Activated T-helper 2 cell treated with anti-CD3 and anti-CD28 coated beads, Interferon-gamma antibody, Interleukin-2, Interleukin-4, amounts not matched to agents 10 μg/mL and 5 μg/mL and 100 μg/mL, durations not matched to agents 14 hours and 24 hours and 36 hours (primary cell): ENCODE measurements at places on chromosomes 5 and 9. TPM values are rescaled to one million over a fixed set of nuclear protein-coding genes. Genes with fewer than 3 reads are reported as not detected.
A peak's percentile ranks its signal among the peaks of the same experiment; 100 is the strongest.

The CCDC183 gene
- 0.11 TPM in 1 of 2 replicates, not detected in the other for total RNA-seq

GRCh38 chr5:164431634-164432304 lies 926.4 kb downstream of the MAT2B start:
- H3K36me3 ChIP-seq: no peaks in the 10 kb centered on the region
- no peaks in the 10 kb centered on the region for H3K4me1 ChIP-seq
- no peak overlapping the region for H3K4me3 ChIP-seq
- no peak overlapping the region for H3K27ac ChIP-seq
- DNase-seq: no peak
- no peaks in the 10 kb centered on the region for H3K27me3 ChIP-seq

The GRXCR2 gene
- not detected in 2 replicates for total RNA-seq

The LMAN2 gene
- total RNA-seq: 130 and 137 TPM in 2 replicates

GRCh38 chr9:131405428-131405827 lies 11.5 kb downstream of the PRRC2B start:
- DNase-seq: no peak
- peaks cover 84% of the 10 kb centered on the region for H3K4me1 ChIP-seq
- H3K36me3 ChIP-seq: peaks cover 37% of the 10 kb centered on the region
- H3K27ac ChIP-seq: peak overlapping the region; percentile 77
- H3K27me3 ChIP-seq: no peaks in the 10 kb centered on the region
- peak overlapping the region; percentile 59 for H3K4me3 ChIP-seq

DNA sequence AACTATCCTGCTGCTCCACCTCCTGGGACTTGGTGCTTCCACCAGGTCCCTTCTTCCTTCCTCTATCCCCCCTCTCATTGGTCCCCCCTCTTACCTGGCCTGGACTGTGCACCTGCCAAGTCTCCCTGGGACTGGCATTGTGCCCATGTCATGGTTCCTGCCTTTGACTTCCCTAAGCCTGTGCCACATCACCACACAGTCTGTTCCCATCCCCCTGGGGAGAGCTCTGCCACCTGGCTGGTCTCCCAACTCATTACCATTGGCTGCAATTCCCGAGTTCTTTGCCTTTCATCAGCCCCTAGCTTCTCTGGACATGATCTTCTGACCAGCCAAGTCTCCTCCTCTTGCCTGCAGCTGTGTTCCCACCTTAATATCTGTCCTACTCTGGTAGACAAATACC lies 180.3 kb downstream of the SREK1 start:
- no peak overlapping the region for H3K27ac ChIP-seq
- no peaks in the 10 kb centered on the region for H3K27me3 ChIP-seq
- no peaks in the 10 kb centered on the region for H3K36me3 ChIP-seq
- H3K4me3 ChIP-seq: no peak overlapping the region

DNA sequence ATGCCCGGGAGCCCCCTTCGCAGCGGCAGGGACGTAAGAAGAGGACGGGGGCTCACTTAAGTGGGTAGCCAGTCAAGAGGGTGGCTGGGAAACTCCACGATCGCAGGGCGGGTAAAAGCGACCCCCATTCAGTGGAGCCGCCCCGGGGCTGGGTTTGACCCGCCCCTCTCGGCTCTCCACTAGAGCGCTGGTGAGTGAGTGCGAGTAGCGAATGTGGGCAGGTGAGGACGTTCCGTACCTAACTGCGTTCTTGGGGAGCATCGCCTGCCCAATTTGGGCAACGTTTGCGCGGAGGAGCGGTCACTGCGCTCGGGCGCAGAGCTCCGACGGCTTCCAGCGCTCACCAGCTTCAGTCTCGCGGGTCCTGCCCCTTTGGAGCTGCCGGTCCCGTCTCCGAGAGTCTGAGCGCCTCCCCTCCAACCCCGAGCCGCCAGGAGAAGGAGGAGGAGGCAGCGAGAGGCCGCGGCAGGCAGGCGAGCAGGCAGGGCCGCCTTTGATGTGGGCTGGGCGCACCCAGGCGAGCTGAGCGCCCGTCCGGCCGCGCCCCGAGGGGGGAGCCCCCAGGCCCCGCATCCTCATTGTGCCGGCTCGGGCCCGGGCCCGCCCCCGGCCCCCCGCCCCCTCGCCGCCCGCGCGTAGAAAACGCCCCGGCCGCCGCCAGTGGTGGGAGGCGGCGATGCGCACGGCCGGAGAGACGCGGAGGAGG lies at the start of gene FGF18:
Gene FGF18, plus strand, starts transcription at position 666 of the 706 bp plus-strand sequence. CDS start 553 bp downstream, outside the sequence.
- peak; percentile 53 for DNase-seq
- H3K4me3 ChIP-seq: peak within 1 kb of the TSS; percentile 71
- peaks cover 5% of the 10 kb centered on the region for H3K4me1 ChIP-seq
- H3K27me3 ChIP-seq: peaks cover 27% of the 10 kb centered on the region
- H3K36me3 ChIP-seq: peaks cover 5% of the 10 kb centered on the region
- no peak within 1 kb of the TSS for H3K27ac ChIP-seq

GRCh38 chr5:3896098-3896497 lies 300.5 kb downstream of the IRX1 start:
- H3K4me3 ChIP-seq: no peak overlapping the region
- H3K36me3 ChIP-seq: no peaks in the 10 kb centered on the region
- no peaks in the 10 kb centered on the region for H3K4me1 ChIP-seq
- H3K27me3 ChIP-seq: no peaks in the 10 kb centered on the region
- H3K27ac ChIP-seq: no peak overlapping the region

DNA sequence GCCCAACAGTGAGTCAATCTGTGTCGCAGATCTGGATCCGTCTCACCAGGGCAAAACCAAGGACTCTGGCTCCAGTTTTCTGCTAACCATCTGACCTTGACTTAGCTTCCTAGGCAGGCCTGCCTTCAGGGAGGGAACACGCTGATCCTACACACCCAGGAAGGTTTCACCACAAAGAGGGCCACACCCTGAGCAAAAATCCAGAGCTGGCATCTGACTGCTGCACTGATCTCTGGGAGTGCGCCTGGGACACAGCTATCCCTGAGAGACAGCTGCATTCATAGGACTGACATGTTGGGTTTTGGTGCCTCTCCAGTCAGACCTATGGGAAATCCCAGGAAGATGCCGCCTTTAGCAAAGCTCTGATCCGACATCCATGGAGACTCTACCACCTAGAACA lies 47.5 kb downstream of the CDK5RAP2 start:
- H3K4me3 ChIP-seq: no peak overlapping the region
- H3K4me1 ChIP-seq: peaks cover 14% of the 10 kb centered on the region
- no peak for DNase-seq
- peaks cover 81% of the 10 kb centered on the region for H3K36me3 ChIP-seq
- H3K27me3 ChIP-seq: no peaks in the 10 kb centered on the region

The PCA3 gene
- total RNA-seq: not detected in 2 replicates

- no peak for DNase-seq
- H3K27me3 ChIP-seq: no peaks in the 10 kb centered on the region
- H3K36me3 ChIP-seq: peaks cover 26% of the 10 kb centered on the region
- H3K27ac ChIP-seq: no peak overlapping the region
- no peak overlapping the region for H3K4me3 ChIP-seq
- peaks cover 6% of the 10 kb centered on the region for H3K4me1 ChIP-seq
Observed at GRCh38 chr9:5418481-5418880, 19.2 kb downstream of the PLGRKT start.

GRCh38 chr5:139767960-139768359 lies 27.6 kb upstream of the PSD2 start:
- peaks cover 8% of the 10 kb centered on the region for H3K4me1 ChIP-seq
- peaks cover 21% of the 10 kb centered on the region for H3K27me3 ChIP-seq
- H3K4me3 ChIP-seq: no peak overlapping the region
- DNase-seq: no peak

DNA sequence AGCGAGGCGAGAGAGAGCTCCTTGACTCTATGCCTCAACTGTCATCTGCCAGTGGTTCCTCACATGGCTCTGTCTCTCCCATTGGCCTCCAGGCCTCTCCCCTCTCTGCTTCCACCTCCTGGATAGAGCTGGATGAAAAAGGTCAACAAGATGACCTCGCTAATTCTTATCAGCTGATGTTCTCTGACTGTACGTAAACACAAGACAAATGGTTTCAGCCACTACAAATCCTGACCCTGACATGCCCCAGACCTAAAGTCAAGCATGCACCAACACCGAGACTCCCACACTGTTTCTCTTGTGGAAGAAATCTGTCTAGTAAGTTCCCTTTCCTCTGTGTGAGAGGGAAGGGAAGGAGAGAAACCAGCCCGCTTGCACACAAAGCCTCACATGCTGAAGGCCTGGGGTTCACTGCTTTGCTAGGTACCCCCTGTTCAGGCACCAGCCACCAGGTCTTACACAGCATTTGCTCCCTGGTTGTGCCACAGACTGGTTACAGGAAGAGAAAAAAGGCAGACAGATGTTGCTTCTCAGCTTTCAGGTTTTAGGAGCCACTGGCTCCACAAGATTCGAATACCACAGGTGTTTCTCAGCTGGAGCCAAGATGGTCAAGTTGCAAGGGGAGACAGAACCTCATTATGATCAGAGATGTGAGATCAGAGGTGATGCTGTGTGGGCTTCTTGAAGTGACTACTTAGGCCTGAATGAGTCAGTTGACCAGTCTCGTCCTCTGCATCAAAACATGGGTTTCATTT lies 592.5 kb downstream of the CCDC171 start:
- no peak overlapping the region for H3K27ac ChIP-seq
- H3K4me1 ChIP-seq: no peaks in the 10 kb centered on the region
- H3K4me3 ChIP-seq: no peak overlapping the region
- no peaks in the 10 kb centered on the region for H3K27me3 ChIP-seq

The MYMK gene
- total RNA-seq: not detected in 2 replicates

DNA sequence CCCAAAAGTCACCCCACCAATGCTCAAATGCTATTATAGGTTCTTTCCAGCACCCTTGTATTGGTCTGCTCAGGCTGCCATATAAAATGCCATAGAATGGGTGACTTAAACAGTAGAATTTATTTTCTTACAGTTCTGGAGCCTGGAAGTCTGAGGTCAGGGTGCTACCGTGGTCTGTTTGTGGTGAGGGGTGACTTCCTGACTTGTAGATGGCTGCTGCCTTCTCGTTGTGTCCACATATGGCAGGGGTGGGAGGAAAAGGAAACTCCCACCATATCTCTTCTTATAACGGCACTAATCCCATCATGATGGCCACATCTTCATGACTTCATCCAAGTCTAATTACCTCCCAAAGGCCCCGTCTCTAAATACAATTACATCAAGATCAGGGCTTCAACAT lies 257.8 kb upstream of the TARS1 start:
- no peak for DNase-seq
- H3K4me1 ChIP-seq: no peaks in the 10 kb centered on the region
- no peaks in the 10 kb centered on the region for H3K27me3 ChIP-seq
- no peak overlapping the region for H3K27ac ChIP-seq

DNA sequence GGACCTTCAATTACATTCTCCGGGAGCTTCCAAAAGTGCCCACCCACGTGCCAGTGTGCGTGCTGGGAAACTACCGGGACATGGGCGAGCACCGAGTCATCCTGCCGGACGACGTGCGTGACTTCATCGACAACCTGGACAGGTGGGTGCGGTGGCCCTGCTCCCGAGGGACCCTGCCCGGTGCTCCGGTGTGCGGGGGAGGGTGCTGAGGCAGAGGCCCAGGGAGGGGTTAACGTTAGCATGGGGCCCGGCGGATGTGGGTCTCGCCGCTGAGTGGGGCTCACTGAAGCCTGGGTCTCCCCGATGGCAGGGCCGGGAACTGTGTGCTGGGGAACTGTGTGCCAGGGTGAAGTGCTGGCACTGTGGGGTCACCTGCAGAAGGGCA lies 10.6 kb upstream of the AJM1 start:
- no peak overlapping the region for H3K4me3 ChIP-seq
- no peaks in the 10 kb centered on the region for H3K4me1 ChIP-seq
- peaks cover 19% of the 10 kb centered on the region for H3K36me3 ChIP-seq
- no peak for DNase-seq
- no peaks in the 10 kb centered on the region for H3K27me3 ChIP-seq

GRCh38 chr9:115413766-115414382 lies 295.9 kb upstream of the TNC start:
- no peaks in the 10 kb centered on the region for H3K4me1 ChIP-seq
- peaks cover 2% of the 10 kb centered on the region for H3K27me3 ChIP-seq
- H3K4me3 ChIP-seq: no peak overlapping the region
- DNase-seq: no peak
- H3K27ac ChIP-seq: peak overlapping the region; percentile 58

- peaks cover 13% of the 10 kb centered on the region for H3K4me1 ChIP-seq
- H3K27me3 ChIP-seq: no peaks in the 10 kb centered on the region
- H3K27ac ChIP-seq: no peak overlapping the region
- H3K4me3 ChIP-seq: no peak overlapping the region
- DNase-seq: no peak
Observed at GRCh38 chr9:347667-348292, 133.1 kb downstream of the DOCK8 start.

The C9orf50 gene
- not detected in 2 replicates for total RNA-seq

The IL7R gene
- 60.9 and 66.9 TPM in 2 replicates for total RNA-seq

- H3K4me1 ChIP-seq: peaks cover 45% of the 10 kb centered on the region
- DNase-seq: peak; percentile 84
- peak overlapping the region; percentile 64 for H3K27ac ChIP-seq
Observed at GRCh38 chr5:68433923-68434879, 218.6 kb downstream of the PIK3R1 start.

The KLF4 gene
- total RNA-seq: 0.52 and 1.4 TPM in 2 replicates

- peaks cover 4% of the 10 kb centered on the region for H3K36me3 ChIP-seq
- H3K4me3 ChIP-seq: no peak within 1 kb of the TSS
- H3K27me3 ChIP-seq: peaks cover 4% of the 10 kb centered on the region
- H3K4me1 ChIP-seq: peaks cover 29% of the 10 kb centered on the region
- no peak for DNase-seq
- H3K27ac ChIP-seq: peak within 1 kb of the TSS; percentile 62
Observed at GRCh38 chr9:133421615-133422542, at the start of gene ADAMTS13. Gene ADAMTS13 (plus strand): TSS chr9:133422367. CDS start chr9:133422444, 77 bp downstream.

The CYLC2 gene
- not detected in 2 replicates for total RNA-seq

GRCh38 chr9:131715906-131716305 lies 24.0 kb downstream of the RAPGEF1 start:
- no peaks in the 10 kb centered on the region for H3K27me3 ChIP-seq
- H3K27ac ChIP-seq: no peak overlapping the region
- H3K4me1 ChIP-seq: peaks cover 54% of the 10 kb centered on the region
- peaks cover 60% of the 10 kb centered on the region for H3K36me3 ChIP-seq
- no peak for DNase-seq
- H3K4me3 ChIP-seq: no peak overlapping the region

DNA sequence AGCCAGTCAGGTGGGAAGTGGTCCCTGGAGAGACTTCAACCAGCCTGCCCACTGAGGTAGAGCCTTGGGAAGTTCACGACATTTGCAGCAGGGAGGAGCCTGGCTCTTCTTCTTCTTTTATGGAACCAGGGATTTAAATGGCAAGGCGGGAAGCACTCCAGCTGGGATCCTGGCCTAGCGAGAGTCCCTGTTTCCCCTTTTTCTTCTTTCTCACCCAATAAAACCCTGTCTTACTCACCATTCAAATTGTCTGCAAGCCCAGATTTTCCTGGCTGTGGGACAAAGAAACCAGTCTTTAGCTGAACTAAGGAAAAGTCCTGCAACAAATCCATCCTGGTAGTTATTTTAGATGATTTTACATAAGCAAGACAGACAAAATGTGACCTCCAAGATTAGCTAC lies 503.7 kb downstream of the CDH10 start:
- DNase-seq: no peak
- H3K4me1 ChIP-seq: no peaks in the 10 kb centered on the region
- no peaks in the 10 kb centered on the region for H3K36me3 ChIP-seq
- H3K27me3 ChIP-seq: no peaks in the 10 kb centered on the region
- H3K4me3 ChIP-seq: no peak overlapping the region
- no peak overlapping the region for H3K27ac ChIP-seq

- peaks cover 3% of the 10 kb centered on the region for H3K27me3 ChIP-seq
- H3K27ac ChIP-seq: no peak overlapping the region
- H3K4me3 ChIP-seq: no peak overlapping the region
- no peaks in the 10 kb centered on the region for H3K4me1 ChIP-seq
Observed at GRCh38 chr9:8419596-8420275, 620.2 kb upstream of the DMAC1 start.

GRCh38 chr5:16539169-16539666 lies 73.6 kb upstream of the ZNF622 start:
- no peak overlapping the region for H3K4me3 ChIP-seq
- peaks cover 8% of the 10 kb centered on the region for H3K4me1 ChIP-seq
- H3K36me3 ChIP-seq: no peaks in the 10 kb centered on the region
- H3K27ac ChIP-seq: no peak overlapping the region
- no peaks in the 10 kb centered on the region for H3K27me3 ChIP-seq
- no peak for DNase-seq

The ABL1 gene
- 35.5 and 36.5 TPM in 2 replicates for total RNA-seq
